ENCODE measurements at places on chromosomes 1 and 21.

DNA sequence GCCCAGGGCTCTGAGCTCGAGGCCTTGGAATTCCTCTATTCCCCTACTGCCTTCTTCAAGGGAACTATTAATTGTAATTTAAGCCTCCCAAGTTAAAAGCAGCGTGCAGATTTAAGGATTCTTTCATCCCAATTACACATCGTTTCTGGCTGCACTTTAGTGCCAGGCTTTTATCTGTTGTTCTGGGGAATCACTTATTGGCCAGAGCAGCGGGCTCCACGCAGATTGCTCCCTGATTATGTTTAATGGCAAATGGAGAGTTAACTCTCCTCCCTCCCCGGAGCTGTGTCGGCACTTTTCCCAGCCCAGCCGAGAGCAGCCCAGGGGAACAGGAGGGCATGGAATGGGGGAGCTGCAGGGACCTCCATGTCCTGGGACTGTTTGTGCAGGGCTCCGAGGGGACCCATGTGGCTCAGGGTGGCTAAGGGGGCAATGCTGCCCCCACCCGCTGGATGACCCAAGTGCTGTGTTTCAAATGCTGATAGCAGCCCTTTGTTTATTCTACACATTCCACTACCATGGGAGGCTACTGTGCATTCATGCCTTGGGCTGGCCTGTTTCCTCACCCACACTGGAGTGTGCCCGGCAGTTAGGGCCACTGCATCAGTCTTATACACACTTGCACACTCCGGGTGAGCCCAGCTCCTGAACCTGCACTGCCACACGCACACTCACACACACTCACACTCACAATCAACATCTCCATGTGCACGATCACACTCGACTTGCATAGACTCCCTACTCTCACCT lies 93.3 kb upstream of the POU3F1 start:
- no peak for DNase-seq

DNA sequence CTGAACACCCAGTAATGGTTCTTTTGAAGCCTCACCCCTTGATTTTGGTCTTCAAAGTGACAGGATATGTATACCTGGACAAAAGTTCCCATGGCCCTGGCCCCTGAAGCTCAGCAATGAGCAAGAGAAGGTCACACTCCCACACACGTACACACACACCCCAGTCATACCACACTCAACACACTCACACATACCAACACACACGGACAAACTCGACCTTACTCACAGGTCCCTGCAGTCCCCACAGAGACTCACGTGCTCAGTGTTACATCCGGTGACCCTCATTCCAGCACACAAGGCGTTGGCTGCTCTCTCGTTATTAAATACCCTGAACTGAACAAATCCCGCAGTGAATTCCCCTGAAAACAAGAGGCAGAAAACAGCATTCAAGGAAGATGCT lies 5.9 kb downstream of the ITLN1 start:
- DNase-seq = no peak

DNA sequence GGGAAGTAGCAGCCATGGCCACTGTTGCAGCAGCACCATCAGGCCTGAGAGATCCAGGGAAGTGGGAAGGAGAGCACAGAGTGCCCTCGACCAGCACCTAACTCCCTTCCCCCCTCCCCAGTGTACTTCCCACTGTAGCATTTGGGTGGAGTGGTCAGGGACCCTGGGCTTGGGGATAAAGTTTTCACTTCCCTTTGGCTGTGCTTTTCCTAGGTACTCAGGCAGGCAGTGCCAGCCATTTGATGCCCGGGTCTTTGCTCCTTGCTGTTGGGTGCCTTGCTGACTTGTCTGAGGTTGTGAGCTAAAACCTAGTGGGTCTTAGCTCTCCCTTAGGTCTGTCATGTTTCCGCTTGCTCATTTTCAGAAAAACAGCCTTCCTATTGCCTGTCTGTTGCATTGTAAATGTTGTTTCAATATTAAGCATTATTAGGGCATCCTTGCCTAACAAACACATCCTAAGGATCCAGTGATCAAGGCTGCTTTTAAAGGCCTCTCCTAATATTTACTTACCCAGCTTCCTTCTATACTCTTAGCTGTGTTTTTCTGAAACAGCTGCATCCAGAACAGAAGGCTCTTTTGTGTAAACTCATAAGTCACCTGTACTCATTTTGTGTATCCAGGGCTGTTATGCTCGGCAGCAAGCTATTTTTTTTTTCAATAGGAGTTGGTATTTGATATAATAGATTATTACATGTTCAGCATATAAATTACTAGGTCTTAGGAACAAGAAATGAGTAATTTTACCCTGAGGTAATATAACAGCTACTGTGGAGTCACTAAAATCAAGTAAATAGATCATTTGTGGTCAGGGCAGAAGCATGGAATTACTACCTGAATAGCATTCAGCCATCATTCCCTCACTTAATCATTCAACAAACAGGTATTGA lies 418.6 kb upstream of the PROX1 start:
- no peak for DNase-seq

GRCh38 chr1:175599212-175599705 lies 144.1 kb downstream of the TNR start:
- DNase-seq = peak; percentile 62

- no peak for DNase-seq
Measured at GRCh38 chr1:47992720-47993415, 4.3 kb downstream of the TRABD2B start.

DNA sequence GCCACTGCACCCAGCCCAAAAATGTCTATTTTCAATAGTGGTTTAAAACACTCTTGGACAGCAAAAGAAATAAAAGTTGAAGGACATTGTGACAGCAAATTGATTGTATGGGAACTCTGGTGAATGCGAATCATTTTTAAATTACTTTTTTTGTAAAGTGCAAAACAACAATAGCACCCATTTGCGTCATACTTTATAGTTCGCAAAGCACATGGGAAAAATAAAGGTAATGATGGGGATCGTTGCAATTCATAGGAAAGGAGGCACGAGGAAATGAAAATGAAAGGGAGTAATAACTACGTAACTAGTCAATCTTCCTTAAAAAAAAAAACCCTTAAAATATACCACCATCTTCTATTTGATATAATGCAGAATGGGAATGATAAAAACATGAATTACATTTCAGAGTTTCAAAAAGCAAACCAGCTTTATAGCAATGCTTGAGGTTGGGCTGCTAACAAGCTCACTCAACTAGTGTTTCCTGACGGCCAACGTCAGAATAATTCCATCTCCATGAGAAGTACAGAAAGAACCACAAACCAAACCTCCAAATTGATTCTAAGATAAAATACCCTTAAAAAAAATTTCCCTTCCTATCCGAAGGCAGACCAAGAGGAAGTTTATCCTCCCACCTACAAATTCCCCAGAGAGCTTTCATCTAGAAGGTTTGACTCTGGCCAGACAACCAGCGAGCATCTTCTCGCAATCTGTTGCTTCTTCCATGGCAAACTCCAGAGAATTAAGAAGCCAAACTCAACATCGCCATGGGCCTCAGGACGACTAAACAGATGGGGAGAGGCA lies at the start of gene EDARADD:
TSS of gene EDARADD (plus strand) at position 606 of the 801 bp plus-strand sequence. CDS start at position 765, 159 bp downstream.
- DNase-seq = no peak

DNA sequence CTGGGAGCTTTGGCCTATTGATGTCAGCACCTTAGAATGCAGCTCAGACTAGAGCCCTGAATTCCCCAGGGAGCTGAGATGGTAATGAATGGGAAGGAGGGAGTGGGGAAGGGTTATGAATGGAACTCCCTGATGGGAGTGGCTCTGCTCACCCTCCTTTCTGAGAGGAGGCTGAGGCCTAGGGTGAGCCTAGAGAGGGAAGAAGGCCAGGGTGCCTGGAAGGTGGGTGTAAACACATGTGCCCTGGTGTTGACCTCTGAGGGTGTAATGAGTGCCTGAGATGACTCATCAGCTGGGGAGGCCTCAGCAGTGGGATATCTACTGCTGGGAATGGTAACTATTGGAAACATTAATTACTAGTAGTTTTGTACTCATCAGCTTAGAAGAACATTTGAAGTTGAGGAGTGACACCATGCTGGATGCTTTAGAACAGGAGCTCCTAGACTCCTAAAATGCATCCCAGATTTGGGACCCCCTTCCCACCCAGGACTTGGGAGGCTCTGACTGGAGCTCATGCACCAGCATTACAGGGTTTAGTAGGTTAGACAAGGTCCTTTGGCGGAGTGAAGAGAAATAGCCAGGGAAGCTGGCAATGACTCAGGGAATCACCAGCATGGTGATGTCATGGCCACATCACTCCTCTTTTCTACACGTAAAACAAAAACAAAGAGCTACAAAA lies 16.0 kb upstream of the PIGV start:
- DNase-seq = no peak

DNA sequence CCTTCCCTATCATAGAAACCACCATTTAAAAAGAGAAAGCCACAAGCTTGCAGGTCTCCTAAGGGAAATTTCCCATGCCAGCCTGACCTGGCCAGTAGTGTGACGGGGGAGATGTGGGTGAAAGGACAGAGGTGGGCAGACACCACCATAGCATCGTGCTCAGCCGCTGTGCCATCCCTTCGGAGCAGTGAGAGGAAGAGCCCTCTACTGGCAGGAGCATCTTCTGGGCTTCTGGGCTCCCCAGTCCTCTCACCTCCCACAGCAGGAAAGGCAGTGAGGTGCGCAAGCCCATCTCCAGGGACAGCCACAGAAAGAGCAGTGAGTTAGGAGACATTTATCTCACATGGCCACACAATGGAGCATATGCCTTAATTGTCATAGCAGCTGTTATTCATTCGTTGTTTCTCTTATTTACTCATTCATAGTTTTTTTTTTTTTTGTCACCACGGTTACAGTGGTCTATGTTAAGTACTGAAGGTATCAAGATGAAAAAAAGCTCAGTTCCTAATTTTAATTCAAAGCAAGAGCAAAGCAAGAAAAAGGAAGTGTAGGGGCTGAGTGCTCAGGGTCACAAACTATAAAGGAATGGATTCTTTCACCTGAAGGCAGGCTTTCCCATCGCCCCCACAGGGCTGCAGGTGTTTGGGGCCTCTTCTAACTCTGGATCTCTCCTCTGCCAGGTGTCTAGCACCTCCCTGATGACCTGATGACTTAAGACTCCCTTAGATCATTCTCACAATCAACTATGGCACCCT lies 48.8 kb upstream of the CAMK1G start:
- no peak for DNase-seq

DNA sequence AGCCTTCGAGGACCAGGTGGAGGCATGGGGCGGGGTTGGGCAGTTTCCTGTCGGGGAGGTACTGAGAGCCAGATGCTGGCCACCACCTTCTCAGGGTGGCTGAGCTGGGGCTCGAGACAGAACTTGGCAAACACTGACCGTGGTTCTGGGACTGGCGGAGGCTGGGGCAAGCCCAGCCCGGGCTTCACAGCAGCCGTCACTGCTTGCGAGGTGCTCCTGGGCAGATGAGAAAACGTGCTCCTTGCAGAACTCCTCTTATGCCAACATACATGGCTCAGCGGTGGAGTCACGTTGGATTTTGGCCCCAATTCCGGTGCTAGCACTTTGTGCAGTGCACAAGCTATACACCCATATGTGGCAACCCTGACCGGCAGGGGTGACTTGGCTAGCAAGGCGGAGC lies 69.2 kb downstream of the RUNX3 start:
- DNase-seq = no peak

- DNase-seq = no peak
Measured at GRCh38 chr1:205676002-205676401, 4.3 kb downstream of the SLC45A3 start.

GRCh38 chr21:27077501-27077900 lies 110.6 kb upstream of the ADAMTS5 start:
- DNase-seq = no peak

GRCh38 chr1:165116732-165117131 lies 239.8 kb downstream of the LMX1A start:
- no peak for DNase-seq

GRCh38 chr1:166297993-166298392 lies 131.2 kb upstream of the FAM78B start:
- DNase-seq = no peak

- DNase-seq = no peak
Measured at GRCh38 chr1:205179842-205180241, 31.7 kb downstream of the DSTYK start.

DNA sequence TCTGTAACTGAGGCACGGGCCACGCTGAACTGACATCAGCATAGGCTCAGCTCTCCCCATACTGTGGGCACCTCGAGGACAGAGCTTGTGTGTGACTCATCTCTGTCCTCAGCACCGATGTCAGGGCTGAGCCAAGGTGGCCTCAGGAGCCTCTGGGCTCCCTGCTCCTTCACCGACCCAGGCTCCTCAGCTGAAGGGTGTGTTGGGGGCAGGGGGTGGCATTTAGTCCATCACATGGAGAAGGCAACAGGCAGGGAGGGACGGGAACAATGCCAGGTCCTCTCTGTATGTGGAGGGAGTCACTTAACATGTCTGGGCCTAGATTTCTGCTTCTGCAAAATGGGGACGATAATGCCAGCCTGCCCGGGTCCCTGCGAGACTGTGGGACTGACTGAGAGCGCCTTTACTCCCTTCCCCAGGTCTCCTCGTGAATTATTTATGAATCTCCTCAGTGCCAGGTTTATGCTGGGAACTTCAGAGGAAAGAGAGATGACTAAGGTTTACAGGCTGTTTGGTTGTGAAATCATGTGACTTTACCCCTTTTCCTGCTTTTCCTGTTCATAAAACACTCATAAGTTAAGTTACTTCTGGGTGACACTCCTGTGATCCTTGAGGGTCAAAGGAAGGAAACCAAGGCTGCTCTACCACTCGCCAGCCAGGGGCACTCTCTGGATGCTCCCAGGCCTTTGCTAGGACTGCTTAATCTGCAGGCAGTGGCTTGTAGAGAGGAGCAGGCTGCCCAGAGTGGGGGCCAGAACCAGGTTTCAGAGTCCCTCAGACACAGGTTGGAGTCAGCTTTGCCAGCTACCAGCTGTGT lies 16.2 kb downstream of the TTC39A start:
- DNase-seq = no peak

DNA sequence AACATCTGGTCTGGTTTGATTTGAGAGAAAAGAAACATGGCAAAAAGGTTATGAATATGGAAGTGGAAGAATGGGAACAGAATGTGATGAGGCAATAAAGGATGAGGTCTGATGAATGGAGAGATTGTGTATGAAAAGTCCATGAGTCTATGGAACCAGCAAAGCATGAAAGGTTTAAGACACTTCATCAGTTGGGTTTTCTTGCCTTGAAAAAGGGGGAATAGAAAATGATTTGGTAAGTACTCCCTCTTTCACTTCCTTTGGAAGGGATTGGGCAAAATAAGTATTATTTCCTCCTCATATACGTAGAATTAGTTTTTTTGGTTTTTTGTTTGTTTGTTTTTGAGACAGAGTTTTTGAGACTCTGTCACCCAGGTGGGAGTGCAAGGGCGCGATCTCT lies 155.8 kb downstream of the TRIM33 start:
- DNase-seq = no peak

GRCh38 chr21:35578831-35579471 lies 481.4 kb downstream of the SETD4 start:
- no peak for DNase-seq

DNA sequence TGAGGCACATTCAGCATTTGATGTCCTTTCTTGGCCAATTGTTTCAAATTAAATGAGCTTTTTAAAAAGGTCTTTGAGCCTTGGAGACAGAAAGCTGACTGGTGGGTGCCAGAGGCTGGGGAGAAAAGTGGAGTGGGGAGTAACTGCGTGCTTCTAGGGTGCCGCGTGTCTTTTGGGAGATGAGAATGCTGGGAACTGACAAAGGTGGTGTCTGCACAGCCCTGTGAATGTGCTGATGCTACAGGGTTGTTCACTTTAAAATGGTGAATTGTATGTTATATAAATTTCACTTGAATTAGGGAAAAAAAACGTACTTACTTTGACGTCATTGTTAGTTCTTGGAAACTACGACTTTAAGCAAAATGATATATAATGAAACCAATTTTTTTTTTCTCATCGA lies 8.1 kb upstream of the TFF1 start:
- DNase-seq = no peak

GRCh38 chr1:213394837-213395236 lies 343.8 kb downstream of the RPS6KC1 start:
- no peak for DNase-seq
